ENCODE measurements at places on chromosomes 3 and 15. TPM values are rescaled to one million over a fixed set of nuclear protein-coding genes. Genes with fewer than 3 reads are reported as not detected.

GRCh38 chr3:45874677-45875346 lies 11.5 kb upstream of the CCR9 start:
- DNase-seq = no peak

- DNase-seq = no peak
Observed at GRCh38 chr3:45929042-45929679, 14.1 kb upstream of the CXCR6 start.

The ABI3BP gene
- total RNA-seq = 389 TPM

The ANKRD34C gene
- 0.42 TPM for total RNA-seq

The TGM5 gene
- total RNA-seq = not detected

The TMEM212 gene
- not detected for total RNA-seq

All from aorta (tissue), 5 donors.